Motor neuron (in vitro differentiated cells): ENCODE measurements at places on chromosomes 12 and 14.

DNA sequence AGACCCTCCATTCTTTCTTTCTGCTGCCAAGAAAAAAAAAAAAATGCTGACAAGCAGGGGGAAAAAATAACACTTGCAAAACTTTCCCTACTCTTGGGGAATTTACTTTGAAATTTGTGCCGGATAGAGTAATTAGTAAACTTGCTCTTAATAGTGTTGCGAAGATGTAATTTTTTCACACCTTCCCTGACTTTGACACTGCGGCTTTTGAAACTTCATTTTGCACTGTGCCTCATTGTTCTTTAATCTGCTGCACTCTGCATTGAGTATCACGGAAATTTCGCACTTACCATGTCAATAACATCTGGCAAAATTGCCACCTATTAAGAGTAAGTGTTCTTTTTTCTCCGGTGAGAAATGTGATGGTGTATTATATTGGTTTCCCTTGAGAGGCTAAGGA is 596.1 kb downstream of the VRK1 start:
- no peak for ATAC-seq

DNA sequence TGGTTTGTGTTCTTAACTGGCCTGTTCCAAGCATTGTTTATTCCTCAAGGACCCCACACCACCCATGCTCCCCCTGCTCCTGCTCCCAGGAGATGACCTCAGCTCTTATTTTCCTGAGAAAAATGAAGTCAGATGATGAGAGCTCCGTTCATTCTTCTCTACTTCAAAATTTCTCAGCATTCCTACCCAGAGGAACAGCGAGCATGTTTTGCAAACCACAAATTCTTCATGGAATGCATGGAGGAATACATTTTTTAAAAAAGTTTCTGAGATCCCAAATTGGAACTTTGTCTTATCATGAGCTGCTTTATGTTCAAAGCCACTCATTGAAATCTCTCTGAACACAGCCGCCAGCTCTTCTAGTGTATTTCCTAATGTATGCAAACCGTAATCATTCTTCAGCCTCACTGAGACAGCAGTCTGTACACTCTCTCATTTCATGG is 44.9 kb downstream of the SYNE2 start:
- peak; percentile 33 for ATAC-seq

DNA sequence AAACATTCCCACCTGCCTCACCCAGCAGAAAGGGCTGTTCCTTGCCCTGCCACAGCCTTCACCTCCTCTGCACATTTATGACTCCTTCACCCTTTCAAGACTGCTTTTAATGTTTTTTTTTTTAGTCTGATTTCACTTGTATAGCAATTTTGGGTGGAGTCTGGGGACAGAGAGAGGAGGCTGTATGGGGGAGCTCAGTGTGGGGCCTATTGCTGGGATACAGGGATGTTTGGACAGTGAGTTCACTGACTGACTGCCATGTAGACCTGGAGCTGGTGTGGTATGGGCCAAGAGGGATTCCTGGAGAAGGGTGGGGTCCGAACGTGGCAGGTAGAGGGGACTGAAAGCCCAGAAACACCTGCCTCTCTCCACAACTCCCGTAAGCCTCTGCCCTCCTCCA is 1.9 kb upstream of the KRT85 start:
- no peak for ATAC-seq

- no peak for ATAC-seq
These were observed 372.7 kb downstream of the IPO8 start for GRCh38 chr12:30323008-30323407.

DNA sequence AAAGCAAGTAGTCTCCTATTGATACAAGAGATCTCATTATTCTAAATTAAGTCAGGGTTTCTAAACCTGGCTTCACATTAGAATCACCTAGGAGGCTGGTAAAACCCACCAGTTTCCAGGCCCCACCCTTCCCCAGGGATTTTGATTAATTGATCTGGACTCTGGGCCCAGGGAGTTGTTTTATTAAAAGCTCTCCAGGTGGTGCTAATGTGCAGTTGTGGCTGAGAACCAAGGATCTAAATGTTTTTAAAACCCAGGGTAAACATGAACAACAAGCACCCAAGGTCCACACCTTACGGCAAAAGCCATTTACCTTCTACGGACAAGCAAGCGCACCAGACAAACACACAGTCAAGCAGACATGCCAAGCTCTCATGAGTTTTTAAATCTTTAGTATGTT is 73.9 kb downstream of the SLC2A13 start:
- no peak for ATAC-seq

DNA sequence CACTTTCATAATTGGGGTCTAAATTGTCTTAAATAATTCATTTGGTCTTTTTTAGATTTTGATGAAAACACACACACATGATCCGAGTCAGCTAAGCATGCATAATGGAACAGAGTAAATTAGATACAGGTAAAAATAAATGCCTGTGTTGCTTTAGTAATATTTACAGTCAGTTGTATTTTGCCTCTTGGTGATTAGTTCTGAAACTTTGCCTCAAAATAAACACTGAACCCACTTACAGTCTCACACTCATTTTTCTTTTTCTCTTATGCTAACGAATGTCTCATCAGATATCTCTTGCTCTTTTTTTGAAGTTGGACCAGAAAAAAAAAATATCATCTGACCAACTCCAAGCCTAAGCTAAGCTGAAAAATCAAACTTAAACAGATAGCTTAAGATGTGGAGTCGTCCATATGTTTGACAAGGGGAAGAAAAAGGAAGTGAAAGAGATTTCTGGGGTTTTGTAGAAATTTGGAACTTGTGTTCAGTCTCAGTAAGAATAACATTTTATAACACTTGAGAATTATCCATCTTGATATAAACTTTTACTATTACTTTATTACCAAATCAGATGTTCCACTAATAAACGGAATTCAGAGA is 592.5 kb downstream of the RPL10L start:
- no peak for ATAC-seq
